ENCODE measurements at places on chromosomes 3 and 15.

GRCh38 chr3:9295007-9295406 is 45.6 kb upstream of the SRGAP3 start:
- no peak for DNase-seq

DNA sequence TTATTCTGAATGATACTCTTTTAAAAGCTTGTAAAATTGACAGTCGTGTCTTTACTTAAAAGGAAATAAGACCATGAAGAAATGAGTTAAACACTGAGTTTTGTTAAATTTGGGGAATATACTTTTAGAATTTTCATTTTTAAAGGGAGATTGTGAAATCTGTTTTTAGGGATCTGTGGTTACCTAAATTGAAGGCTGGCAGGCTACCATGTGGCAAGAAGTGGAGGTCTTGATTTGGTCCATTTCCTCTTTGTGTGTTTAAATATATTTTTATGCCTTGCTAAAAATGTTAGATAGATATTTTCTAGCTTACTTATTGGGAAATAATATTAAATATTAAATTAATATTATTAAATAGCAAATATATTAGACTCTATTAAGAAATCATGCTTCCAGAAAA is 36.6 kb upstream of the SLC22A13 start:
- DNase-seq, result no peak

GRCh38 chr3:46422617-46423016 is 15.6 kb downstream of the CCRL2 start:
- no peak for DNase-seq

GRCh38 chr15:33296856-33297255 is 13.9 kb upstream of the RYR3 start:
- DNase-seq, result no peak
